ENCODE measurements at places on chromosomes 1 and 21.

DNA sequence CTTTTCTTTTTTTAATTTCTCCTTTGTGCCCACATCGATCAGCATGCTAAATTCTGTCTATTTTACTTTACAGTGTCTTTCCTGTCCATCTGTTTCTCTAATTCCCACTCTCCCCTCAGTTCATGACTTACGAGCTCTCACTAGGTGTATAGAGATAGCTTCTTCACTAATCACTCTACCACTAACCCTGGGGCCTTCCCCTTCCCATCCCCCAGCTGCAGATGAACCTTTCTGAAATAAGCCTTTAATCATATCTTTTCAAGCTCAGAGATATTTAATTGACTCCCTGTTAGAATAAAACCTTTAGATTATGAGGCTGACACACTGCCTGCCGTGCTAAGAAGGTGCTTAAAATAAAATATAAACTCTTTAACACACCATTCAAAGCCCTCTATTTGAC lies 66.3 kb upstream of the BMP8A start:
- no peak for DNase-seq

- DNase-seq, result no peak
Observed at GRCh38 chr1:51203874-51204245, 32.2 kb upstream of the RNF11 start.

- no peak for DNase-seq
Observed at GRCh38 chr1:58508629-58509028, 37.9 kb downstream of the OMA1 start.

GRCh38 chr21:25568246-25568645 lies 39.0 kb downstream of the MRPL39 start:
- peak; percentile 26 for DNase-seq

DNA sequence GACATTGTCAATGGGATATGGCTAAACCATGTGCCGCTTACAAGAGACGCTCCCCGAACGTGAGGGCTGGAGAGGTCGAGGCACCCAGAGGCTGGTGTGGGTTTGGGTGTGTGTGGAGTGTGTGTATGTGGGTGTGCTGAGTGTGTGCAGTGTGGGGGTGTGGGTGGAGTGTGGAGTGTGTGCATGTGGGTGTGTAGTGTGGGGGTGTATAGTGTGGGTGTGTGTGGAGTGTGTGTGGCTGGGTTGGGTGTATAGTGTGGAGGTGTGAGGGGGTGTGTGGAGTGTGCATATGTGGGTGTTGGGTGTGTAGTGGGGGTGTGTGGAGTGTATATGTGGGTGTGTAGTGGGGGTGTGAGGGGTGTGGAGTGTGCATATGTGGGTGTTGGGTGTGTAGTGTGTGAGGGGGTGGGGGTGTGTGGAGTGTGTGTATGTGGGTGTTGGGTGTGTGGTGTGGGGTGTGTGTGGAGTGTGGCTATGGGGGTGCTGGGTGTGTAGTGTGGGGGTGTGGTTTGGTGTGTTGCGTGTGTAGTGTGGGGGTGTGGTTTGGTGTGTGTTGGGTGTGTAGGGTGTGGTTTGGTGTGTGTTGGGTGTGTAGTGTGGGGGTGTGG lies 42.2 kb downstream of the SLC19A1 start:
- DNase-seq, result no peak

DNA sequence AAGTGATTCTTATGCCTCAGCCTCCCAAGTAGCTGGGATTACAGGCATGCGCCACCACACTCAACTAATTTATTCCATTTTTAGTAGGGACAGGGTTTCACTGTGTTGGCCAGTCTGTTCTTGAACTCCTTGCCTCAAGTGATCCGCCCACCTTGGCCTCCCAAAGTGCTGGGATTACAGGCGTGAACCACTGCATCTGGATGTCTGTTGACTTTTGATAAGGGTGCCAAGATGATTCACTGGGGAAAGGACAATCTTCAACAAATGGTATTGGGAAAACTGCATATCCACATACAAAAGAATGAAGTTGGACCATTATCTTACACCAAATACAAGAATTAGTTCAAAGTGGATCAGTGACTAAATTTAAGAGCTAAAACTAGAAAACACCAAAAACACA lies 19.8 kb downstream of the RO60 start:
- no peak for DNase-seq

DNA sequence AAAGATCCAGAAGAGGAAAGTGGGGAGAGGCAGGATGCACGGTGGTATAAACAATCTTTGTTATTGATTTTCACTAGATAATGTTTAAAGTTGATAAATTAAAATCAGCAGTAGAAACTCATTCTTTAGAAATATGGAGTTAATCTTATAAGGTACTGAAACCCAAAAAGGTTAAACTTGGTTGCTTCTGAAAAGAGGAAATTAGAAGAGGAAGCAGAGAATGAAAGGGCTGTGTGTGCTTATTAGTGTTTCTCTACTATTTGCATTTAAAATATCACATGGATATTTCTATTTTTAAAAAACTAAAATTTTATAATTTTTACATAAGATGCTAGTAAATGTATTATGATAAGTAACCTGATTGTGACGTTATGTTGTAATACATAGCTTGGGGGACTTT lies 24.4 kb downstream of the C1orf141 start:
- DNase-seq, result no peak

DNA sequence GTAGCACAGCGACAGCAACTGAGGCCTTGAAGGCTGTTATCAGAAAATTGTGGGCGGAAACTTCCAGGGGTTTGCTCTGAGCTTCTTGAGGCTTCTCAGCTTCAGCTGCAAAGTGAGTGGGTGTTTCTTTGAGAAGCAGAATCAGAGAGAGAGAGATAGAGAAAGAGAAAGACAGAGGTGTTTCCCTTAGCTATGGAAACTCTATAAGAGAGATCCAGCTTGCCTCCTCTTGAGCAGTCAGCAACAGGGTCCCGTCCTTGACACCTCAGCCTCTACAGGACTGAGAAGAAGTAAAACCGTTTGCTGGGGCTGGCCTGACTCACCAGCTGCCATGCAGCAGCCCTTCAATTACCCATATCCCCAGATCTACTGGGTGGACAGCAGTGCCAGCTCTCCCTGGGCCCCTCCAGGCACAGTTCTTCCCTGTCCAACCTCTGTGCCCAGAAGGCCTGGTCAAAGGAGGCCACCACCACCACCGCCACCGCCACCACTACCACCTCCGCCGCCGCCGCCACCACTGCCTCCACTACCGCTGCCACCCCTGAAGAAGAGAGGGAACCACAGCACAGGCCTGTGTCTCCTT lies at the start of gene FASLG:
TSS of gene FASLG (plus strand) at position 233 of the 583 bp plus-strand sequence. CDS start at position 332, 99 bp downstream.
- no peak for DNase-seq

GRCh38 chr1:228683428-228683827 lies 51.9 kb upstream of the RHOU start:
- DNase-seq, result no peak

GRCh38 chr1:155171836-155172731 lies 1.0 kb downstream of the KRTCAP2 start:
- DNase-seq, result no peak

GRCh38 chr1:60620087-60620486 lies 462.3 kb upstream of the NFIA start:
- DNase-seq, result no peak

DNA sequence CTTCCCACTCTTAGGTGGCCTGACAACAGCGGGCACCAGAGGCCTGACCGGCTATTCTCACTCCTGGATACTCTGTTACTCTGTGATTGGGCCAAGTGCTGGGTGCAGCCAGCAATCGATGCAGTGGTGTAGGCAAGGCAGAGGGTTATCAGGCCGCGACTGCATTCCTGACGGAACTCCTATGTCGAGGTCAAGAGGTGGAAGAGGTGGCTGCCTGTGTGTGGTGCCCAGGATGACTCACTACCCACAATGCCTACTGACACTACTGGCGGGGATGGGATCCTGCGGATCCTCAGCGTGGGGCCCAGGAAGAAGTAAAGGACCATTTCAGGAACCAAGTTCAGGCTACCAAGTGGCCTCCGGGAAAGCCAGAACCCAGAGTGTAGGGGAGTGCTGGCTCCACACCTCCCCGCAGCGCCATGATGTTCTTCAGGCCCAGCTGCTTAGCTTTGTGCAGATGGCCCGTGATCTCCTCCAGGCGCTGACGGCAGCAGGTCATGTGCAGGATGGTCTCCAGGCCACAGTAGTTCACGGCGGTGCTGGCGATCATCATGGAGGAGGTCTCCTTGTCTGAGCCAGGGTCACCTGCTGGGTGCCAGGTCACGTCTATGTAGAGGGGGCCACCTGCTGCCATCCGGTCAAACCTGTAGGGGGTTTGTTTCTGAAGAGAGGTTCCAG lies 4.9 kb downstream of the MTHFR start:
- DNase-seq, result peak; percentile 81

DNA sequence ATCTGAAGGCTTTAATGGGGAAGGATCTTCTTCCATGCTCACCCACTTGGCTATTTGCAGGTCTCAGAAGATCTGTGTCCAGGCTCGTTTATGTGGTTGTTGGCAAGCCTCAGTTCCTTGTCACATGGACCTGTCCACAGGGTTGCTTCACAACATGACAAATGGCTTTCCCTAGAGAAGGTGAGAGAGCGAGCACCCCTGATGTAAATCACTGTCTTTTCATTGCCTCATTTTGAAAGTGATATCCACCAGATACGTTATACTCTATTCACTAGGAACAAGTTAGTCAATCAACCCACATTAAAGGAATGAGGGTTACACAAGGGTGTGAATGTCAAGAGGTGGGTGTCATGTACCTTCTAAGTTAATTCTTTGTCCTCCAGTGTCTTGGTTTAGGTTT lies 433.3 kb downstream of the RPS6KC1 start:
- no peak for DNase-seq

- DNase-seq, result no peak
Observed at GRCh38 chr1:203497269-203497777, 3.4 kb downstream of the OPTC start.
